Adrenal gland (tissue), 19 donors: ENCODE measurements at places on chromosomes 7 and 10. TPM values are rescaled to one million over a fixed set of nuclear protein-coding genes. Genes with fewer than 3 reads are reported as not detected.

- DNase-seq = no peak
Observed at GRCh38 chr7:36984041-36984521, 259.8 kb upstream of the AOAH start.

DNA sequence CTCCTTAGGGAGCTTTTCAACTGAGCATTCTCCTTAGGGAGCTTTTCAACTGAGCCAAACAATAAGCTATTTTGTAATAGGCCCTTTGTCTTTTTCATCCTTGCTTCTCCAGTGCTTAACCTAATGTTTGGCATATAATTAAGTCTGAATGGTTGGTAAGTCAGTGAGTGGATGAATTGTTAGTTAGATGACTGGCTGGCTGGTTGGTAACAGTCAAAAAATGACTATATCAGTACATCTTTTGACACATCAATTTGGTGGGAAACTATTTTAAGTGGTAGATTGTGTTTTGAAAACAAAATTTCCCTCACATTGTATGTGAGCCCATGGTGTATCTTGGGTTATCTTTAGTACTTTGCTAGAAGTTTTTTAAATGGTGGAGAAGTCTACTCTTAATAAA lies 16.4 kb downstream of the ING3 start:
- DNase-seq = no peak

- no peak for DNase-seq
Observed at GRCh38 chr7:90706072-90706716, 110.1 kb downstream of the CDK14 start.

- DNase-seq = no peak
Observed at GRCh38 chr7:16811551-16811950, 6.8 kb upstream of the AGR2 start.

OR2A1 gene
- 0.13 TPM for polyA plus RNA-seq

TAS2R3 gene
- not detected for polyA plus RNA-seq

STEAP4 gene
- polyA plus RNA-seq = 30.0 TPM

PNLIPRP3 gene
- not detected for polyA plus RNA-seq
